ENCODE measurements at places on chromosomes 12 and 14. TPM values are rescaled to one million over a fixed set of nuclear protein-coding genes. Genes with fewer than 3 reads are reported as not detected.

Gene FAM181A
- total RNA-seq = not detected

Gene DYNLL1
- 351 TPM for total RNA-seq

Gene OASL
- total RNA-seq = 2.9 TPM

Gene DNAH10
- total RNA-seq = 0.14 TPM

Gene ADAM21
- total RNA-seq = not detected

Gene CCDC38
- not detected for total RNA-seq

Gene RASSF9
- not detected for total RNA-seq

Gene GMFB
- 41.1 TPM for total RNA-seq

Gene SPRYD3
- 35.6 TPM for total RNA-seq

Gene CKAP4
- 6.7 TPM for total RNA-seq

Gene RDH5
- total RNA-seq = 8.4 TPM

Gene HCAR1
- 6.8 TPM for total RNA-seq

Gene TAS2R43
- 1.2 TPM for total RNA-seq

Gene PLEKHD1
- total RNA-seq = 0.12 TPM

Gene SAV1
- 9.9 TPM for total RNA-seq

Gene TSPAN9
- total RNA-seq = 1.0 TPM

Gene SLC17A8
- not detected for total RNA-seq

Gene SMAGP
- 0.26 TPM for total RNA-seq

Gene LMNTD1
- total RNA-seq = not detected

Gene SLC2A3
- total RNA-seq = 362 TPM

Gene RTL1
- total RNA-seq = not detected

Gene PIK3C2G
- not detected for total RNA-seq

Gene CPNE6
- not detected for total RNA-seq

Gene SIX1
- 0.31 TPM for total RNA-seq

Gene TAS2R42
- total RNA-seq = not detected

Gene FRMD6
- 5.5 TPM for total RNA-seq

Gene TOMM20L
- total RNA-seq = not detected

Data from activated CD4-positive, alpha-beta T cell treated with anti-CD3 and anti-CD28 coated beads, Interleukin-2, amount 10 ng/mL, durations not matched to agents 24 days and 14 days (primary cell).